Lower lobe of right lung (tissue), 2 donors: ENCODE measurements at places on chromosomes 1 and 21. TPM values are rescaled to one million over a fixed set of nuclear protein-coding genes. Genes with fewer than 3 reads are reported as not detected.
A peak's percentile ranks its signal among the peaks of the same experiment; 100 is the strongest.

Gene ACKR1
- 30.4 TPM for total RNA-seq

Gene GIPC2
- total RNA-seq = 2.9 TPM

Gene TPTE
- not detected for total RNA-seq

Gene SPRR1A
- not detected for total RNA-seq

Gene TNNT2
- 6.4 TPM for total RNA-seq

Gene TSACC
- total RNA-seq = not detected

Gene SLC9C2
- 1.4 TPM for total RNA-seq

GRCh38 chr1:212670301-212670700 is 29.3 kb downstream of the BATF3 start:
- no peaks in the 10 kb centered on the region for H3K27me3 ChIP-seq
- no peak for DNase-seq
- no peaks in the 10 kb centered on the region for H3K36me3 ChIP-seq

DNA sequence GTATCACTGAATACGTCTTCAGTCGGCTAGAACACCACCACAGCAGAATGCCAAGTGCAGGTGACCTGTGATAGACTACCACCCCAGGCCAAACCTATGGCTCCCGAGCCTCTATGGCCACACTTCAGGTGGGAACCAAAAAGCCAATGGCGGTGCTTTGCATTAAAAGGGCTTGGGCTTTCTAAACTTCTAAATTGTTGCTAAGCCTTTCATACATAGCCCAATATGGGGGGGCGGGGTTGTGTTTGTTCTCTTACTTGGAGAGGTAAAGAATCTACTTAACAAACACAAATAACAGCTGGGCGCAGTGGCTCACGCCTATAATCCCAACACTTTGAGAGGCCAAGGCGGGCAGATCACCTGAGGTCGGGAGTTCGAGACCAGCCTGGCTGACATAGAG is 19.7 kb downstream of the USP48 start:
- DNase-seq = no peak
- H3K27me3 ChIP-seq = no peaks in the 10 kb centered on the region
- peaks cover 63% of the 10 kb centered on the region for H3K4me1 ChIP-seq
- H3K36me3 ChIP-seq = no peaks in the 10 kb centered on the region

- DNase-seq = no peak
These were observed 62.9 kb downstream of the TBX19 start for GRCh38 chr1:168343566-168343965.

- H3K27ac ChIP-seq = no peak overlapping the region
- peaks cover 6% of the 10 kb centered on the region for H3K27me3 ChIP-seq
- no peaks in the 10 kb centered on the region for H3K36me3 ChIP-seq
These were observed 8.1 kb upstream of the EPHB2 start for GRCh38 chr1:22702296-22703085.

DNA sequence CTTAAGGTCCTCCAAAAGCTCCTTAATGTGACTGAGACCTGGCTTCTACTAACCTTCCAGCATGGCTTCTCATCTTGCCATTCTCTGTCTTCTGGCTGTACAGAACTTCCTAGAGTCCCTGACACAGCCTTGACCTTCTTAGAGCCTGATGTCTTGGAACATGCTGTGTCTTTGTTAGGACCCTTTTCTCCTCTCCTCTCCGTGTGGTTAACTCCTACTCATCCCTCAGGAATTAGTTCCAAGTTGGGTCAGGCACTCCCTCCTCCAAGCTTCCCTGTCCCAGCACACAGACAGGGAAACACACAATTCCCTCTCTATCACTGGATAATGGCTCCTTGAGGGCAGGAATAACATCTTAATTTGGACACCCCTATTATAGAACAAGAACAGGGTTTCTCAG is 275.4 kb upstream of the USP24 start:
- DNase-seq = no peak
- H3K27ac ChIP-seq = no peak overlapping the region
- H3K4me3 ChIP-seq = no peak overlapping the region

DNA sequence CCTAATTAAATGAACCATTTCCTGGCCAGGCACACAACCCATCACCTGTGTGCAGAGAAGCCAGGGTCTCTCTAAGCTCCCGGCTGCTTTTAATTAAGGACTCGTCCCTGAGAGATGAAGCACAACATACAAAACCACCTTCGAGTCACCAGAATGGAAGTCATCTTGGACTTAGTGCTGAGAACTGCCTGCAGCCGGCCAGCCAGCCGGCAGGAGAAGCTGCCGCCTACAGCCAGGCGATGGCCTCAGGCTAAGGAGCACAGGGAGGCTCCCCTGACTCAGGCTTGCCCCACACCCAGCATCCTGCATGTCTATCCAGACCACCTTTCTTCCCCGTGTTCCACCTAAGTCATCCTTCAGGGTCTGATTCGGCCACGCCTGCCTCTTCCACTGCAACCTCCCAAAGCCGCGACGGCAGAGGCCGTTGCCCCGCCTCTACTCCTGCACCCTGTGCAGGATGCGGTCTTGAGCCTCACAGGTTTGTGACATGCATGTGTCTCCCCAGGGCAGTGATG is 83.6 kb downstream of the SLC66A1 start:
- H3K4me1 ChIP-seq = peaks cover 73% of the 10 kb centered on the region
- H3K27ac ChIP-seq = no peak overlapping the region
- peaks cover 15% of the 10 kb centered on the region for H3K36me3 ChIP-seq
- no peak overlapping the region for H3K4me3 ChIP-seq

GRCh38 chr1:171313835-171314320 is at the start of gene FMO4:
Gene FMO4 (plus strand): TSS chr1:171314183. CDS start chr1:171319826, 5,643 bp downstream.
- H3K27me3 ChIP-seq = no peaks in the 10 kb centered on the region
- peaks cover 12% of the 10 kb centered on the region for H3K4me1 ChIP-seq
- H3K4me3 ChIP-seq = peak within 1 kb of the TSS; percentile 45
- no peaks in the 10 kb centered on the region for H3K36me3 ChIP-seq
- peak within 1 kb of the TSS; percentile 76 for H3K27ac ChIP-seq

GRCh38 chr1:201139756-201140155 is 12.8 kb upstream of the ASCL5 start:
- H3K4me1 ChIP-seq = no peaks in the 10 kb centered on the region
- H3K4me3 ChIP-seq = no peak overlapping the region
- no peak for DNase-seq
- no peaks in the 10 kb centered on the region for H3K27me3 ChIP-seq
- H3K27ac ChIP-seq = no peak overlapping the region
- peaks cover 80% of the 10 kb centered on the region for H3K36me3 ChIP-seq

DNA sequence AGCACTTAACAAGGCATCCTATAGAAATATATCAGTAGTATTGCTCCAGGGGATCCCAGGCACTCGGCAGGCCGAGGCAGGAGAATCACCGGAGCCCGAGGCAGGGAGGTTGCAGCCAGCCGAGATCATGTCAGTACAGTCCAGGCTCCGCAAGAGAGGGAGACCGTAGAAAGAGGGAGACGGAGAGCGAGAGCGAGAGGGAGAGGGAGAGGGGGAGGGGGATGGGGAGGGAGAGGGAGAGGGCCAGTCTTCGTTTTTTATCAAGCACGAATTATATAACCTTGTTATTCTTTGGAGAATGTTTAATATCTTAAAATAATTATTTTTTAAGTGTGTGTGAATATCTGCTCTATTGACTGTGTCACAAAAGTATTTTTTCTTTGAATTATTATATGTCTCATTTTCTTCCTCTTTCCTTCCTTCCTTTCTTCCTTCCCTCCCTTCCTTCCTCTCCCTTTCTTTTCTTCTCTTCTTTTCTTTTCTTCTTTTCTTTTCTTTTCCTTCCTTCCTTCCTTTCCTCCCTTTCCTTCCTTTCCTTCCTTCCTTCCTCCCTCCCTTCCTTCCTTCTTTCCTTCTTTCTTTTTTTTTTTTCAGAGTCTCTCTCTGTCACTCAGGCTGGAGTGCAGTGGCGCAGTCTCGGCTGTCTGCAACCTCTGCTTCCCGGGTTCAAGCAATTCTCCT is 233.7 kb downstream of the SRGAP2C start:
- H3K36me3 ChIP-seq = no peaks in the 10 kb centered on the region
- DNase-seq = no peak
- H3K4me1 ChIP-seq = peaks cover 13% of the 10 kb centered on the region
- H3K27ac ChIP-seq = no peak overlapping the region
- H3K27me3 ChIP-seq = no peaks in the 10 kb centered on the region

GRCh38 chr1:231838521-231838920 is 211.9 kb downstream of the DISC1 start:
- no peak overlapping the region for H3K27ac ChIP-seq
- H3K4me3 ChIP-seq = no peak overlapping the region
- no peak for DNase-seq
- no peaks in the 10 kb centered on the region for H3K27me3 ChIP-seq
- no peaks in the 10 kb centered on the region for H3K36me3 ChIP-seq

DNA sequence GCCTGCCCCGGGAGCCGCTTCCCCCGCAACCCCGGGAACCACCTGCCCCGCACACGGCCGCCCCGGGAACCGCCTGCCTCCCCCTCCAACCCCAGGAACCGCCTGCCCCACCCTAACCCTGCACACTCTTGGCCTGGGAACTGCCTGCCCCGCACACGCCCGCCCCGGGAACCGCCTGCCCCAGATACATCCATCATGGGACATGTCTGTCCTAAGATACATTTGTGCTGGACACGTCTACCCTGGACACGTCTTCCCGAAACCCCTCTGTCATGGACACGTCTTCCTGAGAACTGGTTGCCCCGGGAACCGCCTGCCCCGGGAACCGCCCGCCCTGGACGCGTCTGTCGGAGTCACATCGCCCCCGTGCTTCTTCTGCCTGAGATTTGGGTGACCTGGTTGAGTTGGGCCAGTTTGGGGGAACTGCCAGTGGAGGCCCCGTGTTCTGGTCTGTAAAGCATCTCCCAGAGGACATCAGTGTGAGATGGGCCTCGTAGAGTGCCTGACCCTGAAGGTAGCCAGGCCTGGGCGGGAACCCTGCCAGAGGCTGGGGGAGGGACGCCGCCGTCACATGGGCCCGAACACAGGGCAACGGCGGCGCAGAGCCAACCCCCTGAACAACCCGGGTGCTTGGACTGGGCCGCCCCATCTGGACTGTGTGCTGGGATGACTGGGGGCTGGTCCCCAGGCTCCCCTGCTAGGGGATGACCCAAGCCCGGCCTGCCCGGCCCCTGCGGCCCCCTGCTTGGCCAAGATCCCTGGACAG is 3.6 kb downstream of the PERM1 start:
- no peak overlapping the region for H3K4me3 ChIP-seq
- H3K36me3 ChIP-seq = no peaks in the 10 kb centered on the region
- H3K27me3 ChIP-seq = peaks cover 30% of the 10 kb centered on the region
- DNase-seq = no peak

DNA sequence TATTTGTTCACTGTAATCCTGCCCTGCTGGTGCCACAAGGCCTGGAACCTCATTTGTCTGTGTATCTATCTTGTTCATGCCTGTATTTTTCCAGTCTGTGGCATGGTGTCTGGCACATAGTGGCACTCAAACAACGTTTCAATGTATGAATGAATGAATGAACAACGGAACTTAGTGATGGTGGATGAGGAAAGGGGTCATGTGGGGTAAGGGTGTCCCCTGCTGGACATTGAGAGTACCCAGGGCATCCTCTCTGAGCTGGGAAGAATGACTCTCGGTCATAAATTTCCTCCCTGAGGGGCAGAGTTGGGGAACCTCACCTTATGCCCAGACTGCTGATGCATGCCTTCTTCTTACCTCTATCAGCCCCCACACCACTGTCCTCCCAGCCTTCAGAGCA is 18.9 kb upstream of the ZNF683 start:
- DNase-seq = no peak
- no peaks in the 10 kb centered on the region for H3K27me3 ChIP-seq

- peaks cover 6% of the 10 kb centered on the region for H3K4me1 ChIP-seq
- no peak overlapping the region for H3K4me3 ChIP-seq
- DNase-seq = no peak
- no peaks in the 10 kb centered on the region for H3K27me3 ChIP-seq
These were observed 27.3 kb downstream of the CLIC6 start for GRCh38 chr21:34696121-34696520.

DNA sequence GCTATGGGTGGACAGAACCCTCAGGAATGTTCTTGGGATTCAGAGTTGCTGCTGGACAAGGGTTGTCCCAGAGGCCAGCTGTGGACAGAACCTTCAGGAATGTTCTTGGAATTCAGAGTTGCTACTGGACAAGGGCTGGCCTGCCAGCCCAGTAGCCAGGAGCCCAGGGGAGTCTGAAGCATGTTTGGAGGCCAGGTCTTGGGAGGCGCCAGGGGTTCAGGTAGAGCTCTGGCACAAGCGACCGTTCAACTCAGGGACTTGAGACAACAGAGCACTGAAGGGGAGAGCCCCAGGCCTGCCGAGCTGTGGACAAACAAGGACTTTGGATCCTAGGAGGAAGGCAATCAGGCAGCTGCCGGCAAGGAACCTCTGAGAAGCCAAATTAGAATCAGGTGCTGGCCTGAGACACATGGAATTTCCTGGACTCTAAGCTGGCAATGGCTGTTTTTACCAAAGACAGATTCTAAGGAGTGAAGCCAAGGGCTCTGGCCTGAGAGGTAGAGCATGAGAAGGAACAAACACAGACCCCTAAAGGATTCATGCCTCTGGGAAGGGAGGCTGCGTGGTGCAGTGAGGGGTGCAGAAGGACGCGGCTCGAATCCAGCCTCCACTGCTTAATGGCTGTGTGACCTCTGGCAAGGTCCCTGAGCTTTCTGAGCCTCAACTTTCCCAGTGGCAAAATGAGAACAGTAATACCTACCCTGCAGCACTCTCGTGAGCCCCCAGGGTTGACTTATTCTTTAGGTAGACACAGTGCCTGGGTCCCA is 13.4 kb downstream of the PLA2G5 start:
- no peak overlapping the region for H3K27ac ChIP-seq
- H3K4me3 ChIP-seq = no peak overlapping the region
- H3K36me3 ChIP-seq = no peaks in the 10 kb centered on the region
- peaks cover 4% of the 10 kb centered on the region for H3K27me3 ChIP-seq
- DNase-seq = no peak

- no peaks in the 10 kb centered on the region for H3K36me3 ChIP-seq
- no peaks in the 10 kb centered on the region for H3K27me3 ChIP-seq
- H3K4me1 ChIP-seq = no peaks in the 10 kb centered on the region
- H3K27ac ChIP-seq = no peak overlapping the region
- DNase-seq = no peak
These were observed 48.8 kb upstream of the MAN1A2 start for GRCh38 chr1:117318426-117318825.

- peaks cover 39% of the 10 kb centered on the region for H3K36me3 ChIP-seq
- H3K4me3 ChIP-seq = peak overlapping the region; percentile 95
- H3K27ac ChIP-seq = peak overlapping the region; percentile 94
- no peaks in the 10 kb centered on the region for H3K27me3 ChIP-seq
- peak; percentile 79 for DNase-seq
These were observed 4.3 kb downstream of the RUSC1 start for GRCh38 chr1:155324717-155325602.
